ENCODE measurements at places on chromosomes 13 and 19.

DNA sequence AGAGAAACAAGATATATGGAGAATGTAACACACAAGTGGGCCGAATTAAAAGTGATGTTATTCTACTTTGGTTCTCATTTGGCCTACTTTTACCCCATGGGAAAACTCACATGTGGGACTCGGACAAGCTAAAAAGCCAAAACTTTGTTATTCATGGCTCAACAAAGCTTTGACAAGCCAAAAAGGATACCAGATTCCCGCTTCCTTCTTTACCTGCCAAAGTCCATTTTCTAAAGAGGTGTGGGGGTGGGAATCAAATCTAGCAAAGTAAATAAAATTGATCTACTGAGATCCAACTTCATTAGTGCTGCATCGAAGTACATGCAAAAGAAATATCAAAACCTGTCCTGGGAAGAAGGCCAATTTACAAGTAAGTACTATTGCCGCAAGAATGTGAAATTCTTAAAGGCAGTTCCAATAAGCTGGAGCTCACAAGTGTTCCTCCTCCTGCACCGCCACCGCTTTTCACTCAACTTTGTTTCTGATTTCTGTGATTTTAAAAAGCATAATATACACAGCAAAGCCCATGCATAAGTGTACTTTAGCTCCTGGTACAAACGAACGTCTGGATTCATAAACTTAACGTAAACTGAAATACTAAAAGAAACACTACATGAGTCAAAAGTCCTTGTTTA, 1.1 kb downstream of the LNX2 start:
- DNase-seq = no peak

DNA sequence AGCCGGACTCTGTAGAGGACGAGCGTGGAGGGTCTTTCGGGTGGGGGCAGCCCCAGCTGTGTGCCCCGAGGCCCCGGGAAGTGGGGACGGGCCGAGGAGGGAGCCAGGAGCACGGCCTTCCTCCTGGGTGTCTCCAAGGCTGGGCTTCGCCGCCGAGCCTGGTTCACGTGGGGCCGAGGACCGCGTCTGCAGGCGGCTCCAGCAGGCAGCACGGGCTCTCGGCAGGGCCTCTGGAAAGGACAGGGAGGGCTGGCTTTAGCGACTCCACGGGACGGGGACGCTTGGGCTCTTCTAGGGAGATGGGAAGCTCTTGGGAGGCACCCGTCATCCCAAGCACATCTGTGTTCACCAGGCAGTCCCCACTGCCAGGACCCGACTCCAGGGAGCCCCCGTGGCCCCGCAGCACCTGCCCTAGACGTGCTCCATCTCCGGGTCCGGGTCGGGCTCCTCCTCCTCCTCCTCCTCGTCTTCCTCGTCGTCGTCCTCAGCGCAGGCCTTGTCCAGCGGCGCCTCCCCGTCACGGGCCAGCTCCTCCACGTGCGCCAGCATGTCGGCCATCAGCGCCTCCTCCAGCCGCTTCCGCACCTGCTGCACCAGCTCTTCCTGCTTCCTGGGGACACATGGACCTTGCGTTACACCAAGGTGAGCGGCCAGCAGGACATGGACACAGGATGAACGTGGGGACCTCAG, 9.9 kb upstream of the MEX3D start:
- no peak for DNase-seq

DNA sequence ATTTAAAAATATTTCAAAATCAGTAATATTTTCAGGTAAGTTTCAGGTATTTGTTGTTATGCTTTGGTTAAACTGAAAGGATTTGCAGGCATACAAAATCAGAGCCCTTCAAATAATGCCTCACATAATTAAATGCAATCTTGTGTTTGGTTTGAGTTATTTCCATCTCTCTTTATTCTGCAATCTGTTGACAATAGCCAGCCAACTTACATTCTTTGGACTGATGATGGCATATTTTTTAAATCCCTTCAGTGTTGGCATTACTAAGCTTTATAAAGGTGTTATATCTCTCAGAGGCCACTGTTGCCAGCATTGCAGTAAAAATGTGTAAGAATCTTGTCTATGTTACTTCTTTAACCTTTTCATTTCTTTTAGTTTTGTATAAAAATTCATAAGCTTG, 257.2 kb upstream of the RFC3 start:
- no peak for DNase-seq

- DNase-seq = no peak
Observed at GRCh38 chr13:43761616-43762315, 25.0 kb downstream of the ENOX1 start.

DNA sequence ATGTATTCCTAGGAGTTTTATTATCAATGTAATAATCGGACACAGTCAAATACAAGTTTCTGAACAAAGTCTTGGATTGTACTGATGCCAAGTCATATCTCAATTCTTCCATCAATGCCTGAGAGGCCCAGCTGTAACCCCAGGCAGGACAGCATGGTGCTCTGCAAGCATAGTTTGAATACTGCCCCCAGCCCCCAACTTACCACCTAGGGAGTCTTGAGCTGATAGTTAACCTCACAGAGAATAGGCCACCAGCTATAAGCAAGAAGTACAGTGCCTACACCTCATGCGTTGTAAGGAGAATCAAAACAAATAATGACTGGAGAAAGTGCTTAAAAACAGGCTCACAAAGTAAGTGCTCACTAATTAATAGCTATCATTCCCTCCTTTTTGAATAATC, 2.7 kb downstream of the PROSER1 start:
- no peak for DNase-seq

All from activated CD4-positive, alpha-beta T cell treated with anti-CD3 and anti-CD28 coated beads for 36 hours (primary cell).